Activated naive CD4-positive, alpha-beta T cell treated with anti-CD3 and anti-CD28 coated beads for 36 hours (primary cell): ENCODE measurements at places on chromosomes 2 and 18. TPM values are rescaled to one million over a fixed set of nuclear protein-coding genes. Genes with fewer than 3 reads are reported as not detected.
A peak's percentile ranks its signal among the peaks of the same experiment; 100 is the strongest.

DNA sequence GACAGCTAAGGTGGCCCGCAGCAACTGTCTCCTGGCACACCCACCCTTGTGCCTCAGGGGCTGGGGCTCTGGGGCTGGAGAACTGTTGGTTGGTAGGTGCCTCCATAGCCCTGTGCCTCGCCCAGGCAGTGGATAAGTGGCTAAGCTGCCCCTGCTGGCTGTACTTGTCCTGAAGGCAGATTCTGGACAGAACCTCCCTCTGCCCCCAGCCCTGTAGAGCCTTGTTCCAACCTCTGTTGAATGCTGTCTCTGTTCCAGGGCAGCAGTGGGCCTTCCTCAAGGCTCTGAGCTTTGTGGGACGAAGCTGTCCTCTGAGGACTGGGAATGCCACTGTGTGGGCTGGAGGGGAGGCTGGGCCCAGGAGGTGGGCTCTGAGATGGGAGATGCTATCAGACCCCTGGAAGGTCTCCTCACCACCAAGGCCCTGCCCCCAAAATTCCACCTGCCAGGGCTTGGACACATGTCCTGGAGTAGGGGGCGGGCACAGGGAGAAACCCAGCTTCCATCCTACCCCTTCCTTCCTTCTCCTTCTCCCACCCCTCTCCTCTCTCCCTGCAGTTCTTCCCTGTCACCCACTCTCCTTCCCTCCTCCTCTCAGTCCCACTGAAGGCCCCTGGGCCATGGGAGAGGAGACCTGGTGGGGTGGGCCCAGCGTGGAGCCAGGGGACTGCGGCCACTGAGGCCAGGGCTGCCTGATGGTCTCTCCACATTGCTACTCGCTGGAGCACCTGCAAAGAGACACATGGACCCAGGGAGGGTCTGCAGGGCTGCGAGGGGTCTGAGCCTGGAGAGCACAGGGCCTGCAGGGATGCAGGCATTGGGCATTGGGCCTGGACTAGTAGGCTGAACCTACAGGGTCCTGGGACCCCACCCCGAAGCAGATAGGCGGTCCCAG, 1.7 kb upstream of the PDCD1 start:
- peaks cover 77% of the 10 kb centered on the region for H3K4me1 ChIP-seq
- H3K4me3 ChIP-seq = peak overlapping the region; percentile 76
- no peak for DNase-seq
- H3K27me3 ChIP-seq = peaks cover 11% of the 10 kb centered on the region
- peak overlapping the region; percentile 95 for H3K27ac ChIP-seq

DNA sequence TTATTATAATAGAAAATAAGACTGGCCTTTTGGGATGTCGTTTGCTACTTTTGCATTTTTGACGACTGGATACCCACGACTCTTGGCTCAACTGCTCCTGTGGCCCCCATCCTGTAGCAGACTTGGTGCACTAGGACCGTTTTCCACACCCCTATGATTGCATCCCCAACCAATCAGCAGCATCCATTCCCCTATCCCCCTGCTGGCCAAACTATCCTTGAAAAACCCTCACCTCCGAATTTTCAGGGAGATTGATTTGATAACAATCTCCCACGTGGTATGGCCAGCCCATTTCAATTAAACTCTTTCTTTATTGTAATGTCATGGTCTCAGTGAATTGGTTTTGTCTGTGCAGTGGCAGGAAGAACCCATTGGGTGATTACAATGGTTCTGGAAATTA, 37.9 kb upstream of the TTR start:
- H3K36me3 ChIP-seq = no peaks in the 10 kb centered on the region
- H3K4me3 ChIP-seq = no peak overlapping the region
- H3K27me3 ChIP-seq = peaks cover 6% of the 10 kb centered on the region
- no peak for DNase-seq
- H3K4me1 ChIP-seq = no peaks in the 10 kb centered on the region

DNA sequence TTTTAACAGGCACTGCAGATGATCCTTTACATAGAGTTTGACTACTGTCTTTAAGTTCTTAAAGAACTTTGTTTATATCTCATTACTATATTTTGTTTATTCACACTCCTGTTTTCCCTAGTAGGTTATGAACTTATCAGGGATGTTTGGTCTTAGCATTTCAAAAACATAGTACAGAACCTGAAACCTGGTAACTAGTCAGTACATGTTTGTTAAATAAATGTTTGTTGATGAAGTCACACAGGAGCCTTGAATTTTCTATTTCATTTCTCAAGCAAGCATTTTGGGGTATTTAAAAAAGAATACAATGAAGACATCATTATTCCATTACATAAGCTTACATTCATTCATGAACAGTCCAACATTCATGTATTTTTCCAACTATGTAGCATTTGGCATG, 280.3 kb upstream of the ZSWIM2 start:
- H3K4me3 ChIP-seq = no peak overlapping the region
- no peak overlapping the region for H3K27ac ChIP-seq
- no peak for DNase-seq
- H3K36me3 ChIP-seq = no peaks in the 10 kb centered on the region
- no peaks in the 10 kb centered on the region for H3K4me1 ChIP-seq
- no peaks in the 10 kb centered on the region for H3K27me3 ChIP-seq

GRCh38 chr2:216701544-216701943, 6.2 kb upstream of the IGFBP5 start:
- no peak overlapping the region for H3K4me3 ChIP-seq
- H3K27me3 ChIP-seq = peaks cover 21% of the 10 kb centered on the region
- DNase-seq = no peak
- H3K27ac ChIP-seq = no peak overlapping the region
- no peaks in the 10 kb centered on the region for H3K4me1 ChIP-seq

Gene TCF7L1
- total RNA-seq = not detected
